ENCODE measurements at places on chromosomes 13 and 19.

DNA sequence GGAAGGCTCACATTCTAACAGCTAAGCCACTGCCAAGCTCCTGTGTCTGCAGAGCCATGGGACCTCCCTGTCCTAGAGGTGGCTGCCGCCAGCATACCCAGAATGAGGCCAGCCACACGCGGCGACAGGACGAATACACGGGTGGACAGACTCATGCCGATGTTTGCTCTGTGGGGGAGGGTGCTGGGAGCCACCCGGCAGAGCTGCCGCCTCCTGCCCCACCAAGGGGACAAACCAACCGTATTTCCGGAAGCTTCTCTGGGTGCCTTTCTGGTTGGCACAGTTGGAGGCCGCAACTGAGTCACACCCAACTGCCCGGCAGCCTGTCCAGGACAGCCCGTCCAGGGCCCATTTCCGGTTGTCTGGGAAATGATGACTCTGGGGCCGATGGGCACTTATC, 20.3 kb downstream of the C13orf46 start:
- no peak for DNase-seq

- no peak for DNase-seq
Measured at GRCh38 chr19:57701625-57702024, 7.4 kb downstream of the ZNF154 start.

DNA sequence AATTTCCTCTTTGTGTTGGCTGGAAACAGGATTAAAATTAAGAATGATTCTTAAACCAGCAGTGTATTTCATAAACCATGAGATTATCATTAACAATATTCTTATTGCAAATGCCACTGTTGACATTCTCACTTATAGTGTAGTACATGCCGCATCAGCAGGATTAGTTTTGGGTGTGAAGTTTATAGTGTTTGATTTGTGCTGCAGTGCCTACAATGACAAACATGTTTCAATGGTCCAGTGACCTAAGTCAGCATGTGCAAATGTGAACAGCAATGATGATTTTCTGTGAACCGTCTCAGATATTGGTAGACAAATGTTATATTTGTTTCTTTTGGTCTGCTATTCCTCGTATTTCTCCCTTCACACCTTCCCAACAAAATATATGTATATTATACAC, 49.8 kb upstream of the TDRD3 start:
- DNase-seq: no peak

GRCh38 chr13:66560189-66560588, 669.9 kb downstream of the PCDH9 start:
- DNase-seq: no peak

- no peak for DNase-seq
Measured at GRCh38 chr13:74816737-74817136, 665.2 kb downstream of the TBC1D4 start.

DNA sequence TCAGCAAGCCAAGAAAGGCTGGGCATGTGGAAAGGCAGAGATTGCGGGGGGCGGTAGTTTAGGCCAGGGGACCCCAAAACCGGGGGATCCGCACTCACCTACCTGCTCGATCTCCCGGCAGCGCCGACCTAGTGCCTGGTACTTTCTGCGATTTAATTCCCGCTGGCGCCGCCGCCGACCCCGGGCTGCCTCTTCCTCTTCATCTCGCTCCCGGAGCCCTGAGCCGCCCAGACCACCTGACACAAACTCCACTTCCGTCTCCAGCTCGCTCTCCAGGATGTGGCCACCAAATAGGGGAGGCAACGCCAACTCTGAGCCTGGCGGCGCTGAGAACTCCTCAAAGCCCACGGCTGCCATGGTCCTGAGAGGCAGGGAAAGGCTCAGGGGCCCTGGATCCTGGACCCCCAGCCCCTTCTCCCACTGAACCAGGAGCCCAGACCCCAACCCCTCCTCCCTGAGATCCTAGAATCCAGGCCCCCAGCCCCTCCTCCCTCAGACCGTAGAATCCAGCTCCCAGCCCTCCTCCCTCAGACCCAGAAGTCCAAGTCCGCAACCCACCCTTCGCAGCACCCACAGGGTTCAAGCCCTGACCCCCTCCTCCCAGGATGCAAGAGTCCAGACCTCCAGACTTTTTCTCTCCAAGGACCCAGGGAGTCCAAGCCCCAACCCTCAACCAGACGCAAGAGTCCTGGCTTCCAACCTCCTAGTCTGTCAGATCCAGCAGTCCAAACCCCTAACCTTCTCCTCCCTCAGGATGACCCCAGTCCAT, 933 bp downstream of the TFPT start:
- DNase-seq: no peak

DNA sequence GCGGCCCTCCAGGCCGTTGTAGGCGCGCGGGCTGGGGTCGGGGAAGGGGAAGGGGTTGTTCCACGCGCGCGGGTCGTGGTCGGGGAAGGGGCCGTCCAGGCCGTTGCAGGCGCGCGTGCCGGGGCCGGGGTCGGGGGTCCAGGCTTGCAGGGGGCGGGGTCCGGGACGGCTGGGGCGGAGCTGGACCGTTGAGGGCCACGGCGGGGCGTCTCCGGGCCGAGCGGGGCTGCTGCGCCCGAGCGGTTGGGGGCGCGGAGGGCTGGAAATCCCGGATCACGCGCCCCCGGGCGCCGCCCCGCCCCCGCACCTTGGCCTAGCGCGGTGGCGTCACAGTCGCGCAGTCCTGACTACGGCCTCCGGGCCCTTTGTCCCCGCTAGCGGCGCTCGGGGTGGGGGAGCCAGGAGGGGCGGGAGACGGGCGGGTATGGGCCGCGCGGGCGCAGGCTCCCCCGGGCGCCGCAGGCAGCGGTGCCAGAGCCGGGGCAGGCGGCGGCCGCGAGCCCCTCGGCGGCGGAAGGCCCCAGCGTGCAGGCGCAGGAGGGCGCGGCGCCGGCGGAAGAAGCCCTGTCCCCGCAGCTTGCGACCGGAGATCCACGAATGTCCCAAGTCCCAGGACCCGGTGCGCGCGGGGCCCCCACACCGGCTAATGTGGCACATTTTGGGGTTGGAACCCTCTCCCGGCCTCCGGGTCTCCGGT, 665 bp downstream of the GPX4 start:
- peak; percentile 61 for DNase-seq

- peak; percentile 43 for DNase-seq
Measured at GRCh38 chr19:45125975-45126493, 33.1 kb downstream of the PPP1R37 start.

- no peak for DNase-seq
Measured at GRCh38 chr13:79311386-79311785, 94.7 kb downstream of the RBM26 start.

DNA sequence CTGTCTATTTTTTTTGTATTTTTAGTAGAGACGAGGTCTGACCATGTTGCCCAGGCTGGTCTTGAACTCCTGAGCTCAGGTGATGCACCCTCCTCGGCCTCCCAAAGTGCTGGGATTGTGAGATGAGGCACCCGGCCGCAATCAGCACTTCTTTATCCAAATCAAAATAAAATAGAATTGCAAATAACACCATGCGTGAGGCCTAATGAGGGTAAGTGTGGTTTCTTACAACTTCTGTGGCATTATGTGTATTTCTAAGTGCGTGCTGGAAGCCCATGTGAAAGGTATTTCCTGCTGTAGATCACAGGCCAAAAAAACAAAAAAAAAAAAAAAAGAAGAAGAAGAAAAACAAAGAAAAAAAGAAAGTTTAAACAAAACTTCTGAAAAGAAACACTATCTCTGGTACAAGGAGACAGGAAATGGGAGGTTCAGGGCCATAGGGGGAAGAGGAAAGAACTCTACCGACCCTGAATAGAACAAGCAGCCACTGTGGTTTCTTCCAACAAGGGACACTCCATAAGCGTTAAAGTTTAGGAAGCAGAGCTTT, 3.0 kb upstream of the GRAMD1A start:
- no peak for DNase-seq

- DNase-seq: no peak
Measured at GRCh38 chr19:46813839-46814358, 25.5 kb upstream of the SLC1A5 start.

GRCh38 chr19:497491-497868, 1.2 kb downstream of the MADCAM1 start:
- DNase-seq: no peak

GRCh38 chr19:35417713-35418534, 30.1 kb upstream of the FFAR2 start:
- no peak for DNase-seq

DNA sequence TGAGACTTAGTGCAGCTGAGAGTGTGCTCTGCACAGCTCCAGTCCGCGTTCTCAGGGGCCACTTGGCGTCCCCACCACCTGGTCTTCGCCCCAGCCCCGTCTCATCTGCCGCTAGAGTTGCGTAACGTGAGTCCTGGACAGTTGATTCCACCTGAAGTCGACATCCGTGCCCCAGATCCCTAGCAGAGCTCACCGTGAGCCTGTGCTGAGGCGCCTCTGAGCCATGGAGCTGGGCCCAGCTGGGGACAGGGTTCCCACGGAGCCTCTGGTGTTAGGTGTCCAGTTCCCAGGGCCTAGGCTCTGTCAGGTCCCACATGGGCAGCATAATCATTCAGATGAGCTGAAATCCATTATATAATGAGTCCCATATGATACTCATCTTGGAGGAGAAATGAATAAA, 147.1 kb upstream of the SOX1 start:
- no peak for DNase-seq

DNA sequence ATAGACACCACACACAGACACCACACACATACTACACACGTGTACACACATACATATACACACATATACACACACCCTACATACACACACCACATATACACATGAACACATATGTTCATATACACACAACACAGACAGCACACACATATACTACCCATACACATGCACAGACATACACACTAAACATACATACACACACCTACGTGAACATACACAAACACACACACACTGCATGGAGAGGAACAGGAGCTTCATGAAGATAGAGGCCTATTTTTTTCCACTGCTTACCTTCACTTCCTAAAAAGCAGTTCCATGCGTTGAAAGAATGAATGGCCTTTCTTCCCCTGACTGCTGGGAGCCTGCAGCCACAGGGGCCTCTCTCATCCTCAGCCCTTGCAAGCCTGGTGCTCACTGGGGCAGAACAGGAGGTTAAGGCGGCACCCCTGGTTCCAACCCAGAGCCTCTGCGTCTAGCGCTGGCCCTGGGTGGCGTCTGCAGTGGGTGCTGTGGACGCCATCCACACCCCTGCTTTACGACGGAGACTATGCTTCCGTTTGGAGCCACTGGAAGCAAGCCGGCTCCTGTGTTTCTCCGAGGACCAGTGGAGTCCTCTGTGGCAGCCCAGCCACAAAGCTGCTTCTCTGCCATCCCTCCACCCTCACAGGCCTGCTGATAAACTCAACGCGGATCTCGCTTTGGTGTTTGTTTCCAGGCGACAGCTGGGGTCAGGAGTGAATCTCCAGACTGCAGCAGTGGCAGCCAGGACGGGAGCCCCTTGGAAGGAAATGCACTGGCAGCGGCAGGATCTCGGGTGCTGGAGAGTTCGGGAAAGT, 1.9 kb upstream of the RASA3 start:
- DNase-seq: no peak

DNA sequence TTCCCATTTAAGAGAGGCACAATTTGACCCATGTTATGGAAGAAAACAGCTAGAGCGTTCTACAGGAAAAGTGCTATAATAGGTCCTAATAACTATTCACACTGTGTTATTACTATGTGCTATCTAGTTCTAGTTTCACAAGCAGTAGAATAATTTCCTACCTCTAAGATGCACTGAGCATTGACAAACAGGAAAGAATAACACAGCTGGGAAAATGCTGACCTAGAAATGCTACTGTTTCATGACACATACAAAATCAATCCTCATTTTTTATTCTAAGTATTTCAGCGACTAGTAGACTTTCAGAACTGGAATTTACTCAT, 259.5 kb downstream of the ITGBL1 start:
- DNase-seq: no peak

- no peak for DNase-seq
Measured at GRCh38 chr13:77422724-77423123, 95.8 kb upstream of the MYCBP2 start.

DNA sequence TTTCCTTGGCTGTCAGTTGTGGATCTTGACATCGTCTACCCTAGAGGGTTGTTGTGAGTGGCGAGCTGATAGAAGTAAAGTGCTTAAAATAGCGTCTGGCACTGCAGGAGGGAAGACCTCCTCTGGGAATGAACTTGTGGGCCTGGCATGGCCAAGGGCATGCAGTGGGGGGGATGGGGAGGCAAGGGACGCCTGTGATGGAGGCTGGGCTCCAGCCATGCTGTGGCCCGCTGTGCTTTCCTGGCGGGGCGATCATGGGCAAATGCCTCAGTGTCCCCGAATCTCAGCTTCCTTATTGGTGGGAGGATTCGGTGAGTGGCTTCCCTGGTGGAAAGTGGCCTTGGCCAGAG, 10.7 kb downstream of the CARM1 start:
- no peak for DNase-seq

DNA sequence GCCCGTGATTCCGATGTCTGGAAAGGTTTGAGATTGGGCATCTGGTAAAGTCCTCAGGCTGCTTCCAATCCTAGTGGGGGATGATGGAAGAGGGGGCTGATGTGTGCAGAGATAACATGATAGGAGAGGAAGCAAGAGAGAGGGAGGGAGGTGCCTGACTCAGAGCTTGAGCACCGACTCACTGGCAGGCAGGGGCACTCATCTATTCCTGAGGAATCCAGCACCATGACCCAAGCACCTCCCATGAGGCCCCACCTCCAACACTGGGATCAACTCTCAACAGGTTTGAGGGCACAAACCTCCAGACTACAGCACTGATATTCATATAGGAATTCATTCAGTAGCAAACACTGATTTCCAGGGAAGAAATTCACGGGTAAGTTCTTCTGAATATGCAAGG, 5.6 kb upstream of the SIGLEC9 start:
- no peak for DNase-seq

DNA sequence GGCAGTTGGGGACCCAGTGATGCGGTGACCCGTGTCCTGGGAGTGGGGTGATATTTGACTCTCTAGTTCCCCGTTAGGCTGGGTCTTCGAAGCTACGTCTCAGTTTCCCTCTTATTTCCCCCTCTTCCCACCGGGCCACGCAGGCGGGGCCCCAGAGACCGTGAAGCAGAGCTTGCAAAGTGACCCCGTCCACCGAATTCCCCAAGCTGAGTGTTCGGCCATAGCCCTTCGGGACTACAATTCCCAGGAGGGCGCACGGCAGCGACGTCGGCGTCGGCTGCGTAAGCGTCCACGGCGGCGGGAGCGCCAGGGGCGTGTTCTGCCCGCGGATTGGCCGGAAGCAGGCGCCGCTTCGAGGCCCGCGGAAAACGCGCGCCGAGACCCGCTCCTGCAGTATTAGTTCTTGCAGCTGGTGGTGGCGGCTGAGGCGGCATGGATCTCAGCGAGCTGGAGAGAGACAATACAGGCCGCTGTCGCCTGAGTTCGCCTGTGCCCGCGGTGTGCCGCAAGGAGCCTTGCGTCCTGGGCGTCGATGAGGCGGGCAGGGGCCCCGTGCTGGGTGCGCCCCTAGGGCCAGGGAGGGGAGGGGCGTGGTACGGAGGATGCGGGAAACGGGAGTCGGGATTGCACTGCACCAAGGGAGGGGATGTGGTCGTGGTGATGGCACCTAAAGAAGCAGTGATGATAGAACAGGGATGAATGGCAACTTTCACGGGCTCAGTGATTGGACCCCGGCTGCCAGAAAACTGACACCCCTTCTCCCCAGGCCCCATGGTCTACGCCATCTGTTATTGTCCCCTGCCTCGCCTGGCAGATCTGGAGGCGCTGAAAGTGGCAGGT, at the start of gene RNASEH2A:
TSS of gene RNASEH2A (plus strand) at position 343 of the 840 bp plus-strand sequence. CDS start at position 433, 90 bp downstream.
- DNase-seq: no peak

- DNase-seq: no peak
Measured at GRCh38 chr13:109200556-109200955, 571.1 kb downstream of the MYO16 start.

- DNase-seq: no peak
Measured at GRCh38 chr13:33606692-33607091, 211.3 kb upstream of the RFC3 start.

Measured in stimulated activated CD8-positive, alpha-beta memory T cell treated with anti-CD3 and anti-CD28 coated beads, Interleukin-4, amount 100 ng/mL, for 4 hours (primary cell).